ENCODE measurements at places on chromosomes 3 and 15.
A peak's percentile ranks its signal among the peaks of the same experiment; 100 is the strongest.

DNA sequence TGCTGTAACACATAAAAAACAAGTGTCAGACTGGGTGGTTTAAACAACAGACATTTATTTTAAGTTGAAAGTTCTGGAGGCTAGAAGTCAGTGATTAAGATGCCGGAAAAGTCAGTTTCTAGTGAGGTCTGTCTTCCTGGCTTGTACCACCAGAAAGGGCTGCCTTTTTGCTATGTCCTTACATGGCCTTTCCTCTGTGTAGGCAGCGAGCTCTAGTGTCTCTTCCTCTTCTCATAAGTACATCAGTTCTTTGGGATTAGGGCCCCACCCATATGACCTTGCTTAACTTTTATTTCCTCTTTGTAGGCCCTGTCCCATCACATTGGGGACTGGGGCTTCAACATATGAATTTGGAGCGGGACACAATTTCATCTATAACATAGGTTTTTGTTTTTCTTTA lies 128.0 kb downstream of the BBX start:
- no peak for DNase-seq

GRCh38 chr15:84727429-84727828 lies 11.5 kb upstream of the SEC11A start:
- DNase-seq = no peak

GRCh38 chr15:67311731-67312130 lies 57.1 kb downstream of the IQCH start:
- no peak for DNase-seq

- no peak for DNase-seq
Observed at GRCh38 chr3:11238060-11238459, 34.1 kb upstream of the ATG7 start.

GRCh38 chr3:97981886-97982285 lies 9.7 kb upstream of the RIOX2 start:
- peak; percentile 44 for DNase-seq

- DNase-seq = no peak
Observed at GRCh38 chr15:45795440-45796069, 160.7 kb downstream of the SQOR start.

DNA sequence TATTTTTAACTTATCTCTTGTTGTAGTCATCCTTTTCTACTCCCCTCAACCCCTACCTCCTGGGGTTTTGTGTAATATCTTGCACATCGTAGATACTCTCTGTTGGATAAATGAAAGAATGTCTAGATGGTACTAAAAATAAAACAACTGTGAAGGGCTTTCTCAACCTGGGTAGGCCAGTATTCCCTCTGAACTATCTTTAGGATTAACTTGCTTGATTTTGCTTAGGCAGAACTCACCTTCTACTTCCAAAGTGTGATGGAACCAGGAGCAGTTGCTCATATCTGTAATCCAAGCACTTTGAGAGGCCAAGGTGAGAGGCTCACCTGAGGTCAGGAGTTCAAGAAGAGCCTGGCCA lies 32.8 kb upstream of the TIPARP start:
- DNase-seq = no peak

GRCh38 chr3:10185804-10186762 lies 21.4 kb downstream of the IRAK2 start:
- no peak for DNase-seq

GRCh38 chr3:50574444-50574831 lies 5.1 kb downstream of the HEMK1 start:
- peak; percentile 47 for DNase-seq

- peak; percentile 74 for DNase-seq
Observed at GRCh38 chr3:161310649-161311423, 60.5 kb downstream of the SPTSSB start.

DNA sequence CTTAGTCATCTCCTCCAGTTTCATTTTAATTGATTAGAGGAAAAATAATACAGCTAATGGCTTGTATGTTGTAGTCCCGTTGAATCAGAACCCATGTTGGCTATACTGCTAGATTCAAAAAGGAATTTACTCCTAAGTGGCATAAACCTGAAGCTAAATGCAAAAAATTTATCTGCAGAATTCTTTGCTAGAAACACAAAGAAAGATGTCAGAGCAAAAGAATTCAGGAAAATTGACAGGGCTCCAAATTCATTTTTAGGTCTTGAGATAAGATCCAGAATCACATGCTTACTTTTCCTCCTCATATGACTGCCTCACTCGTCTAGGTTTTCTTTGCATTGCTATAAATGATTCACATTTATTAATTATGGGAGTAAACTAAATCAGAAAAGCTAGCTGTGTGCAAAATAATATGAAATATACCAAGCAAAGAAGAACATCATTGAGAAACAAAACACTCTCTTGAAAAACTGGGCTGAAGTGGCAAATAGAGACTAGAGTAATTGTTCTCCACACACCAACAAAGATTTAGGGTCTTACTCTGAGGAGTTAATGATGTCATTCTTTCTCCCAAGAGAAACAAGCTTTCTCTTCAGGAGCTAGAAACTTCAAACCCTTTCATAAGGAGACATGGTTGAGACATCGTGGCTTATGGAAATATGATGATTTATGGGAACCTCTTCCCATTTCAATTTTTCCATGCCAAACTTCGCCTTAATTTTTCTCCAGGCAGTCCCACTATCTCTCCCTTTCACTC lies 94.8 kb upstream of the FEZF2 start:
- DNase-seq = no peak

- DNase-seq = no peak
Observed at GRCh38 chr3:140052771-140053702, 118.1 kb downstream of the CLSTN2 start.

GRCh38 chr15:62104846-62105245 lies 38.1 kb downstream of the C2CD4A start:
- no peak for DNase-seq

GRCh38 chr3:143668924-143669790 lies 179.1 kb downstream of the SLC9A9 start:
- peak; percentile 5 for DNase-seq

- DNase-seq = no peak
Observed at GRCh38 chr3:78967061-78967460, 800.7 kb downstream of the ROBO1 start.

GRCh38 chr15:85430406-85431204 lies 50.2 kb downstream of the AKAP13 start:
- DNase-seq = peak; percentile 46

- no peak for DNase-seq
Observed at GRCh38 chr3:104987859-104988258, 378.9 kb upstream of the ALCAM start.

- no peak for DNase-seq
Observed at GRCh38 chr3:146139586-146140110, 21.3 kb downstream of the PLOD2 start.

DNA sequence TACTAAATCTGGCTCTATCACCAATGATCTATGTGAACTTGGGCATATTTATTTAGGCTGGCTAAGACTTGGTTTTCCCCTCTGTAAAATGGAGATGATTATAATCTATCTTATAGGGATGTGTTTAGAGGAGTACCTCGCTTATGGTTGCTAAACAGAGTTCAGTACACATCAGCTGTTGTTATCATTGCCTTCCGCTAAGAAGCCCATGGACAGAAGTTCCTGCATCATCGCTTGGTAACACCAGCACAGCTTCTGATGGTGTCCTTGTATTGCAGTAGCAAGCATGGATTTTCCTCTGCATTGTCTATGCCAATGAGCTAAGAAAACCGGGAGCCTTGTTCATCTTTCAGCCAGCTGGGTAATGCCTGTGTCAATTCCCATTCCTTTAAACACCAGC lies 73.1 kb upstream of the LRTM1 start:
- no peak for DNase-seq

- no peak for DNase-seq
Observed at GRCh38 chr15:22930782-22931484, 49.2 kb downstream of the CYFIP1 start.

- no peak for DNase-seq
Observed at GRCh38 chr15:69557707-69558409, 105.2 kb downstream of the RPLP1 start.

DNA sequence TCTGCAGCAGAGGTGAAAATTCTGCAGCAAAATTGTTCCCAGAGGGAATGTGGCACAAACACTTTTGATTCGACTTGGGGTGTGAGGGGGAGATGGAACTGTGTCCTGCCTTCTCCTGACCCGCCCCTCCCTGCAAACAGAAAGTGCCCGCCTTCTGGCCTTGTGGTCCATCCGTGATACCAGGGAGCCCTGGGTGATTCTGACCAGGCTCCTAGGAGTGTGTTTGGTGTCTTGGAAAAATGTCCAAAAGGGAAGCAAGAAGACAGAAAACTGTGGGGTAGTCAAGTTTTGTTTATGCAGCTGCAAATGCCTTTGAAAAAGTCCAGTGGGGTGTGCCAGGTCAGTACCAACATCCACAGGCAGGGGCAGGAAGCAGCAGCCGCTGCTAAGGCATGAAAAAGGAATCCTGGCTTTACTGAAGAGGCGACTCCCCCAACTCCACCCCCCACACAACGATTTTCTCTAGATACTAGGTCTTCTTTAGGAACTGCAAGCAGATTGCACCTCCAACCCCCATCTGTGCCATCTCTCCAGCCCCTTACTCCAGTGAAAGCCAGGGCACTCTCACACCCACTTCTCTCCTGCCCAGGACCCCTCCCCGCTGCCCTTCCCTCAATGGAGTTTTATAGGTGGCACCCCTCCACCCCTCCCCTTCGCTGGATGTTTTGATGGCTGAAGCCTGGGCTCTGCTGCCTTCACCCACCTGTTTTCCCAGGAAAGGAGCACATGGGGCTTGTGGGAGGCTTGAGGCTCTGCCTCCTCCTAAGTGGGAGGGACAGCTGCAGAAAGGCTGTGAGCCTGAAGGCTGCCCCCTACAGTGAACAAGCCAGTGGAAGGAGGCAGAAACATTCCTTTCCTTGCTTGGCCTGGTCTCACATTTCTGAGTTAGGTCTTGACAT lies 82.4 kb upstream of the HERC1 start:
- DNase-seq = no peak

- no peak for DNase-seq
Observed at GRCh38 chr3:112560307-112560706, 1.5 kb downstream of the ATG3 start.

DNA sequence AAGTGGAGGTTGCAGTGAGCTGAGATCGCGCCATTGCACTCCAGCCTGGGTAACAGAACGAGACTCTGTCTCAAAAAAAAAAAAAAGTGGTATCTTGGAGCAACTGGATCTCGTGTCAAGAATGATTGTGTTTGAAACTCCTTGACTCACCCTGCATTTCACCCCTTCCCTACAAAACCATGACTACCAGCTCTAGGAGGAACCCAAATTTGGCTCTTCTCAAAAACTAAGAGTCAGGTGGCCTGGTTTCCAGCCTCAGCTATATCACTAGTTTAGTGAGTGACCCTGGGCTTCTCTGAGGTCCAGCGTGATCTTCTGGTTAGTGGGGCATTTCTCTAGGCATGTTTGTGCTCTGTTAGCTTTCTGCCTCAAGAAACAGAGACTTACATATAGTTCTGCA lies 222.1 kb downstream of the FAM43A start:
- no peak for DNase-seq

DNA sequence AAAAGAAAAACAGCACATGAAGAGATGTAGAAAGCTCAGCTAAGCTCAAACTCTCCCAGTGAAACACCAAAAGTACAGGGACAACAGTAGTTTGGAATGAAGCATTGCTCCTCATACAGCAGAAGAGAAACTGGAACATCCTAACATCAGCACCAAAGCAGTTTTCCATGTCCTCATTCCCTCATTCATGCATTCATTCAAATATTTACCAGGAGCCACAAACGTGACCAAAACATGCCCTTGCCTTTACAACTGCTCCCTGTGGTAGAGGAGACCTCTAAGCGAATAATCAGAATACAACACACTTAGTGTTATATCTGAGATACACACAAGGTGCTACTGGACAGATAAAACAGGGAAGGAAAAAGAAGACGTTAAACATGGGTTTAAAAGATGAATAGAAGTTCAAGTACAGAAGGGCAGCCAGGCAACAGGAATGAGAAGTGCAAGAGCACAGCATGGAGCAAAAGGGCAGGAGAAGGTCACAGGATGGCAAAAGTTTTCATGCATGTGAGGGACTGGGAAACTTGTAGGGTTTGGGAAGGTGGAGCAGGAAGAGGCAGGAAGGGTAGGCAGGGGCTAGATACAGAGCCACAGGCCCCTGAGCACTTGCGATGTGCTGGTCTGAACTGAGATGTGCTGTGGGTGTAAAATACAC lies 58.5 kb upstream of the LMCD1 start:
- no peak for DNase-seq

DNA sequence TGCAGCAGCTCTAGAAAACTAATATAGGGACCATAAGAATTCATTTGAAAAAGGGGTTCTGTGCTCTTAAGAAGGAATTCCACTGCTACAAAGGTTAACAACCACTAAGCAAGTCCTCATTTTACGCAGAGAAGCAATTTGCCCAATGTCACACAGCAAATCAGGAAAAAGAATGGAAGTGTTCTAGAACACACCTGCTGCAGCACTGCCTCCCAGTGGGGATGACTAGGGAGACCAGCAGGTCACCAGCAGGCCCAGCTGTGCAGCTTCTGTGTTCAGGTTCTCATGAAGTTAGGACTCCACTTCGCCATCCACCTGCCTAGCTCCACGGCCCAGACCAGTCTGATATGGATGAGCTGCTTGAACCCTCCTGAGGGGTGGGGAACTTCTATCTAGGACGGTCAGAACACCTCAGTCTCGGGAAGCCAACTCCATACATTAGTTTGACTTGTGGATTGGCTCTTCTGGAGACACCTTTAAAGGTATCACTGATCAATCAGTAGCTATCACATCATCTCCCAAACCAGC lies 18.6 kb downstream of the POMGNT2 start:
- DNase-seq = no peak

GRCh38 chr3:136270179-136270578 lies 20.0 kb downstream of the PCCB start:
- DNase-seq = no peak

GRCh38 chr3:156820692-156821080 lies 5.5 kb upstream of the LEKR1 start:
- no peak for DNase-seq

GRCh38 chr3:71416876-71417275 lies 166.7 kb downstream of the FOXP1 start:
- peak; percentile 69 for DNase-seq

DNA sequence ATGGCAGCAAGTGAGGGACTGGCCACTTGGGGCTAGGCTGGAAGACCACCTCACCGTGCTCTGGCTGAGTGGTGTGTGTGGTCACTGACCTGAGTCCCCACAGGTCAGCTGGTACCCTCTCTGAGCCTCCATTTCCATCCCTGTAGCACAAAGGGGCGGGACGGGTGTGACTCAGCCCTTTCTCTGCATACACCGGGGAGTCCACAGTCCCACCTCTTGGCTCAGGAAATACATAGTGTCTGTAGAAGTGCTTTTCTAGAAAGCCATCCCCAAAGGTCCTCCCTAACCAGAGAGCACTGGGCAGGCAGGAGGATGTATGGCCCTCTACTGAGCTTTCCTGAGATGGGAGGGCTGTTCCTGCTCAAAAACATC lies 27.2 kb downstream of the WNT7A start:
- no peak for DNase-seq

DNA sequence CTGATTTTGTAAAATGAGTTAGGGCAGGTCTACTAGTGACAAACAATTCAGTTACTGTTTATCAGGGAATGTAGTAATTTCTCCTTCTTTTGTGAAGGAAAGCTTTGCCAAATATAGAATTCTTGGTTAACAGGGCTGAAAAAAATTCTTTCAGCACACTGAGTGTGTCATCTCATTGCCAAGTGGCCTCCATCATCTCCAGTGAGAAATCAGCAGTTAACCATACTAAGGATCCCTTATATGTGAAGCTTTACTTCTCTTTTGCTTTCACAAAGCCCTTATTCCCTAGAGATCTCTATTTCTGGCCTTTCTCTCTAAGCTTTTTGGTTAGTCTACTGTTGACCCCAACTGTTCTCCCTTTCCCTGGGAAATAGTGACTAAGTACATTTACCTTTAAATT lies 269.1 kb downstream of the SCAPER start:
- DNase-seq = no peak
